GM12891 (cell line): ENCODE measurements at places on chromosomes 2 and 18.

DNA sequence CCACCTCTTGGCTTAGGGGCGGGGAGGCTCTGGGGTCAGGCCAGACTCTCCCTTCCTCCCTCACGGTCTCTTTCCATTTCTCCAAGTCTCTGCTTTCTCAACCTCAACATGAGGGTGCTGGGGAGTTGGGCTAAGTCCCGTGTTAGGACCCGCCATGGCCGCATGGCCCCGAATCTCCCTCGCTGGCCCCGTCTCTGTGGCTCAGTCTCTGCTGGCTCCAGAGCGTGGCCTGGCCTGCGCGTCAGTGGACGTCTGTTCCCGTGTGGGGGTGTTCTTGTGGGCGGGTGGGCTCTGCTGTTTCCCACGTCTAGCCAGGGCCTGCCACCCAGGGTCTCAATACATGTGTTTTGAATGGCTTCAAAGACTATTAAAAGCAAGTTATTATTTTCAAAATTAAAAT is 12.4 kb downstream of the ALLC start:
- no peak for DNase-seq

DNA sequence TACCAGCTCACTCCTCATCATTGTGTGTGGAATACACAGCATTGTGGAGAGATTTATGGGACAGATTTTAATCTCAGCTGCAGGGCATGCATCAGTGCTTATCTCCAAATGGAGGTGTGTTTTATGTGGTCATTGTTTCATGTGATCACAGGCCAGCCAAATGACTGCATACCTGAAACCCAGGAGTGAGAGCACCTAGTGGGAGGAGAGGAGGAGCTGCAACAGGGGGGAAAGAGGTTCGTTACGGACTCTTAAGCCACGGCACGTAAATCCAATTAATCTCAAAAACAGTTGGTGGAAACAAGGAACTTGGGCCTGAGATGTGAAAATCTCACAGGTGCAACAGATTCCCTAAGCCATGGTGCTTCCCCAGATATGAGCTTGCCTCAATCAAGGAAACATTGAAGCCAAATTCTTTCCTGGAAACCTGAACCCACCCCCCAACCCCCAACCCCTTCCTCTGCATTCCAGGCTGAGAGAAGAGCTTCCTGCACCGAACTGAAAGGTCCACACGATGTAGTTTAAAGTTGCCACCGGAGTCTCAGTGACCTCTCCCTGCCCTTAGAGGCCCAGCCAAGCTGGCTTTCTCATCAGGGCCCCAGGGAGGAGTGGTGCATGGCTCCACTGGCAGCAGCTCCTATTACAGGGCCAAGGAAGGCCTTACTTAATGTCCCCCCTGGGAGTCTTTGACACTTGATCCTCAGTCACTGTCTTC is 167.4 kb downstream of the C1D start:
- DNase-seq = no peak

- DNase-seq = no peak
These were observed 177.8 kb upstream of the SCN7A start for GRCh38 chr2:166671801-166672200.

GRCh38 chr2:115115135-115115534 is 672.7 kb downstream of the DPP10 start:
- no peak for DNase-seq

DNA sequence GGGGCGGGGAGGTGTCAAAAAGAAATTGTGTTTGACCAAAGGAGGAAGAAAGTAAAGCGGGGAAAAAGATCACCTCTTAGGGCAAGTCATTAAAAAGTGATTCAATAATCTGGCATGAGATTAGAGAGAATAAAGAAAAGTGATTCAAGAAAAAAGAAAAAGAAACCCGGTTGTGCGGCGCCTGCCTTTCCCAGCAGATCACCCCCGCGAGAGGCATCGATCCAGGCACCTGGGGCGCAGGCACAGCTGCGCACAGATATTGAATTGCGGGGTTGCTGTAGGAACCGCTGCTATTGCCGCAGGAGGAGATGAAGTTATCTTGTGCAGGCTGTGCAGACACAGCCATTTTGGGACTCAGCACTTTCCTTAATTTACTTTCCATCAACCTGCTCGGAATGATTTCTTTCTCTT is 71.2 kb downstream of the PLB1 start:
- no peak for DNase-seq

DNA sequence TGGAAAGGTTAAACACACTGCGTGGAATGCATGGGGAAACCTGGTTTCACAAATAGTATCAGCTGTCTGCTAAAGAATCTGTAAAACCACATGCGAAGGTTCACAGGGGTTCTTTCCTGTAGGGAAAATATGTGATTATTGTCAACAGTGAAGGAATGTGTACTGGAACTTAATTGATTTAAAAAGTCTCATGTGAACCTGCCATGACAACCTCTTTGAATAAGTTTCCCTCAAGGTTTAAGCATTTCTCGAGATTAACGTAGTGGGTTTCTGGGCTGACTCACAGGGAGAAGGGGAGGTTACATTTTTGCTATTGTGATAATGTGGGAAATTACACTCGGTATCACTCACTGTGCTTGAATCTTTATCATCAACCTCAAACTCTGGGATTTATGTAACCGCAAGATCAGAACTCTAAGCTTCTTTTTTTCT is 28.2 kb upstream of the IL1R1 start:
- DNase-seq = no peak

DNA sequence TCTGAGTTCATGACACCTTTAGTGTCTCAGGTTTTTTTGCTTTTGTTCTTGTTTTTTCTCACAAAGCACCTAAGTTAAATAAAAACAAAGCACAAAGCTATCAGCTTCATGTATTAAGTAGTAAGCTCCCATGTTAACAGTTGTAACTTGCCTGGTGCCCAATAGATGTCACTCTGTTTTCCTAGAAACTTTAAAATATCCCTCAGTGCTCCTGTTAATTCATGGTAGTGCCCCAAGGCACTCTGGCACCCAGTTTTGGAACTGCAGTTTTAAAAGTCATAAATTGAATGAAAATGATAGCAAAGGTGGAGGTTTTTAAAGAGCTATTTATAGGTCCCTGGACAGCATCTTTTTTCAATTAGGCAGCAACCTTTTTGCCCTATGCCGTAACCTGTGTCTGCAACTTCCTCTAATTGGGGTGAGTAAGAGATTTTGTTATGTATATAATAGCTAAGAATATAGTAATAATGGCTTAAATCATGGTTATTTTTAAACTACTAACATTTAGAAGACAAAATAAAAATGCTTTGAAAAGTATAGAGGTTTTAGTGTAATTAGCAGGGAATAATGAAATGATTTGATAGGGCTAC is 555.0 kb upstream of the TMEFF2 start:
- DNase-seq = no peak

DNA sequence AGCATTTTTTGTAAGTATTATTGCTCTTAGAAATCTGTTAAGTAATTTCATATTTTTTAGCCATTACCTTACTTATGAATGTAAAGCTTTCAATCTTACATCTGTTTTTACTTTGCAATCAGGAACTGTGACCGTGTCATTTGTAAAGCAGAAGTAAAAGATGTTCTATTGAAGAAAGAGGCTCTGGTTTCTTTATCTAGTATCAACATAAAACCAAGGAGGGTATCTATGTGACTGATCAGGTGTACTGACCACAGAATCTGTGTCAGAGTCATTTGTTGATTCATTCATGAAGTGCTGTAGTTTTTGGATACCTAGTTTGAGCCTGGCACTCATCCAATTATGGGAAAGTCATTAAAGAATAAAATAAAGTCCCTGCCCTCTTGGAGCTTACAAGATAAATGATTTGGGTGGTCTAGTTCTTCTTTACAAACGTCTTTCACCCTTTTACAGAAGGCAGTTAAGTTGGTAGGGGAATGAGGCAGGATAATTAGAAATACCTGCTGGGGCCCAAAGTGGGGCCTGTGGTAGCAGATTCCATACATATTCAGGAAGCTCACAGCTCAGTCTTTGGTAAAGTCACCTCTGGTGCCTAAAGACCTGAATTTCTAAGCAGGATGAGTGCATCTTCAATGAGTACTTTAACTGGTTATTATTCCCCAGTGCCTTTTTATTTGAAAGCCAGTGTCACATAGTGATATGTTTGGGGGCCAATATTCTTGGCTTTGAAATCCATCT is 260.6 kb upstream of the NT5C1B start:
- DNase-seq = no peak

- no peak for DNase-seq
These were observed 90.0 kb downstream of the CDC42EP3 start for GRCh38 chr2:37581433-37581832.

GRCh38 chr2:204743393-204743960 is 198.2 kb downstream of the PARD3B start:
- no peak for DNase-seq

DNA sequence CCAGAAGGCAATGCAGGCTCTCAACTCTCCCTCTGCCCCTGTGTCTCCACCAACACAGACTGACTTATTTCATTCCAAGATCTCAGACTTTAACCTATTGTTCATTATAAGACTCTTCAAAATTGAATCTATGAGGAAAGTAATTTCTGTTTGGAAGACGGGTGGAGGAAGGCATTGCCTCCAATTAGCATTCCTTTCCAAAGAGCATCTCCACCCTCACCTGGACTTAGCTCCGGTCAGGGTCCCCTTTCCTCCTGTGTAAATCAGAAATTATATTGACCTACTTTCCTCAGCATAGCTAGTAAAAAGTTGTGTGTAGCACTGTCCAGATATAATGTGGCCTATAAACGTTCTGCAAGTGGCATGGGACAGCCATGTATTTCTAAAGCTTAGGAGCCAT is 230.4 kb upstream of the ACVR2A start:
- no peak for DNase-seq

- DNase-seq = no peak
These were observed 33.2 kb upstream of the RMND5A start for GRCh38 chr2:86686905-86687304.

DNA sequence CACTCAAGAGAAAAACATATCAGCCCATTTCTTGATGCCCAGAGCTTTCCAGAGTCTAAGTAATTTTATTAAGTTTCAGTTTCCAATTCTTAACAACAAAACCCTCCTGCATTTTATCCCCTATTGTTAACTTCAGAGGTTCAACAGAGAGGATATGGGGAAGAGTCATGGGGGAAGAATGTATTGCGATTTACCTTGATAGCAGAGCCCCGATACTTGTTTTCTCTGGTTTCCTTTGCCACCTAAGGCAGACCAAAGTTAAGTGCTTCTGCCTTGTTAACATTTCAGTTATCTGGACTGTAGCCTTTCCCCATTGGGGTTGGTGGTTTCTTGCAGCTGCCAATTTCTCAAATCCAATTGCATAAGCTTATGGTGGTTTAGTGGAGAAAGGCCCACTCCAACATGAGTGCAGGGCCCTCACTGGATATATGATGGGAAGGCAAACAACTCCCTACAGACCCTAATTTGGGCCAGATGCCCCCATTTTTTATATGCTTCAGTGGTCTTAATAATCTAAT is 82.0 kb upstream of the ITGB6 start:
- no peak for DNase-seq

DNA sequence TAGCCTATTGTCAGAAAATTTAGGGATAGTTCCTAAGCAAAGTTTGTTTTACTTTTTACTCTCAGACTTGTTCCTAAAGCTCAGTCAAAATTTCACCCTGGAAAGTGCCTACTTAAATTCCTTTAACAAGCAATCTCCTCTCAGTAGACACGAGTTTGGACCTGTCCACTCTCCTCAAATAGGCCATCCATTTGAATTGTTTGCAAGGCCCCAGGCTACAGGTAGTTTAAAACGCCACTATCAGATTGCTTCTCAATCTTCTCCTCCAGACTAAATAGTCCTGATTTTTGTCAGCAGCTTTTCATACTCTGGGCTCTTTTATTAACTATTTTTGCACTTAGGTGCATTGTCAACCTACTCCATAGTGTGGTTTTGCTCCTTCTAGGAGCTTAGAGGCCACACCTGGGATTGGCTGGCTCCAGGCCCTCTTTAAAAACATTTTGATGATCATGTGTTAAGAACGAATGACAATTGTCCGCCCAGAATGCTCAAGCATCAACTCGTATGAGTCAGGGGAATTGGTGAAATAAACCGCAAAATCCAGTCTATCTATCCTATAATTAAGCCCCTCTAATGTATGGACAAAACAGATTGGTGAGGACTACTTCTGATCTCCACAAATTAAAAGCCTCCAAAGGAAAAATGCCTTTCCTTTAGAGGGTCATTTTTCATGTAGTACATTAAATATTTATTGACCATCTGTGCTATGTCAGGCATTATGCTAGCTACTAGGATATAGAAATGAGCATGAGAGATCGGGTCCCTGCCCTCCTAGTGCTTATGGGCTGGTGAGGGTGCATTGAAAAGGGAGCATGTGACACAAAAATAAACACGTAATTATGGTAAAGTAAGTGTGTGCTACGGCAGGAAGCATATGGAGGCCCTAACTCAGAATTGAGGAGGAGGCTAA is 333.8 kb upstream of the TNP1 start:
- DNase-seq = no peak

DNA sequence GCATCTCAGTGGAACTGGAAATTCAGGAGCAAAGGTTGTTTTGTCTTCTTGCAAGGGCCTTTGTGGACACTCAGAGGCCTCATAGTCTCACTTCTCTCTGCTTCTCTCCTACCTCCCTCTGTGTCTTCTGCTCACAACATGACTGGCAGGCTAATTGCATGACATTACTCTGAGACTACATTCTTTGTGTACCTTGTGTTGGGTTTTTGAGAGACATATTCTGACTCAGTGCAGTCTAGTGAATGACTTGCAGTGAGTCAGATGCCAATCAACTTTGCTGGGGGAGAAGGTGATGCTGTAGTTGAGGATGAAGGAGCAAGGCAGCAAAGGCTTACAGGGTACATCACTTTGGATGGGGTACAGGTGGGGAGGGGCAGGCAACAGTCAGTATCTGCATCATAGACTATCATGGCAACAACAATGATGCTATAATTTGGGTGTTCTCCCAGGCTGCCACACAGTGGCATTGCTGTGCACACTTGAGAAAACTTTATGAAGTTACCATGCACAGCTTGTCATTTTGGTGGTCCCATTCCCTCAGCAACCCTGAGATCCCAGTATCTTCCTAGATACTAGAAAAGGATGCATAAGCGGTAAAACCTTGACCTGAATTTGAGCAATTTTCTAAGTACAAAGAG is 69.3 kb upstream of the SLC16A14 start:
- no peak for DNase-seq

- no peak for DNase-seq
These were observed 50.6 kb downstream of the SLC16A14 start for GRCh38 chr2:230018153-230018552.

- no peak for DNase-seq
These were observed 444.9 kb downstream of the TMX3 start for GRCh38 chr18:68270017-68270416.

DNA sequence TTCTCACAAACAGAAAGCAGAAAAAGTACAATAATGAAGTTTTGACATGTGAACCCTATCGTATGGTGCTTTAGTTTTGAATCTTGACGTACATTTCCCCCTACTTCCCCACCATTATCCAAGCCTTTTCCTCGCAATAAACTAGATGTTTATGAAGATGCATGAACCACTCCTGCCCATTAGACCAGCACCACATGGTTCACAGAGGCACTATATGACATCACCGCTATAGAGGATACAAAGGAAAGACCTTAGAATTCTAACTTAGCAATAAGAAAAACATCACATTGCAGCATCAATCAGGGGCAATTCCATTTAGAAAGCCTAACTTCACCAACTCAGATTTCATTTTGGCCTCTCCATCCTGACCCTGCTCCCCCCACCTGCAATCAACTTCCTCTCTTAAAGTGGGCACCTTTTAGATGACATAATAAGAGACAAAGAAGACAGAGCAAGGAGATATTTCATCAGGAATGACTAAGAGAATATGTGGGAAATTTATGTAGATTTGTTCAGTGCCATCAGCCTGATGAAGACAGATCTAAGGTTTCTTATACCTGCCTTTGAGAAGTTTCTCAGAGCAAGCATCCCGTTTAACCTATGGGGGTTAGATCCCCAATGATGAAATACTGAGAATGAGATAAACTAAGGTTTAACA is 124.9 kb downstream of the PIGN start:
- no peak for DNase-seq

GRCh38 chr2:50859110-50859509 is 172.8 kb downstream of the NRXN1 start:
- no peak for DNase-seq
